ENCODE measurements at places on chromosomes 7 and 10.

DNA sequence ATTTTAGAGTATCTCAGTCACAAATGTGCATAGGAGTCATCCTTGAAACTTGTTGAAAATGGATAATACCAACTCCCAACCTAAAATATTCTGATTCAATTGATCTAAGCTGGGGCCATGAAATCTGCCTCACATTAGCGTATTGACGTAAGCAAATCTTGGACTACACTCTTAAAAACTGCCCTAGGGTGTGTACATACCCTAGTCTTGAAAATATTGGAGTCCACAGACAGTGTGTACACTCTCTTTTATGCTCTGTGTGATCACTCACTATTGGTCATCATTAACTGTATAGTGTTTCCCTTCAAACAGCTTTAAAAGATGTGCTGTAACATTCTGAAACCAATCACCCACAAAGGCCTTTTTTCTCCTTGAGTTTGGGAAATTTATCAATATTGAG, 102.9 kb upstream of the FERD3L start:
- no peak for DNase-seq

- DNase-seq = no peak
Observed at GRCh38 chr10:36802490-36803153, 322.8 kb upstream of the ANKRD30A start.

GRCh38 chr7:30428246-30429155, 50.1 kb downstream of the NOD1 start:
- no peak for DNase-seq

DNA sequence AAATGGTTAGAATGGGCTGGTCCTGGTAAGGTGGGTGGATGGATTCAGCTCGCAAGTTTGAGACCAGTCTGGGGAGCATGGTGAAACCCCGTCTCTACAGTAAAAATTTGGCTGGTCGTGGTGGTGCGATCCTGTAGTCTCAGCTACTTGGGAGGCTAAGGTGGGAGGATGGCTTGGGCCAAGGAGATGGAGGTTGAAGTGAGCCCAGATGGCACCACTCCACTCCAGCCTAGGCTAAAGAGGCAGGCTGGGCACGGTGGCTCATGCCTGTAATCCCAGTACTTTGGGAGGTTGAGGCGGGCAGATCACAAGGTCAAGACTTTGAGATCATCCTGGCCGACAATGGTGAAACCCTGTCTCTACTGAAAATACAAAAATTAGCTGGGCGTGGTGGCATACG, 15.3 kb downstream of the IFT22 start:
- no peak for DNase-seq

DNA sequence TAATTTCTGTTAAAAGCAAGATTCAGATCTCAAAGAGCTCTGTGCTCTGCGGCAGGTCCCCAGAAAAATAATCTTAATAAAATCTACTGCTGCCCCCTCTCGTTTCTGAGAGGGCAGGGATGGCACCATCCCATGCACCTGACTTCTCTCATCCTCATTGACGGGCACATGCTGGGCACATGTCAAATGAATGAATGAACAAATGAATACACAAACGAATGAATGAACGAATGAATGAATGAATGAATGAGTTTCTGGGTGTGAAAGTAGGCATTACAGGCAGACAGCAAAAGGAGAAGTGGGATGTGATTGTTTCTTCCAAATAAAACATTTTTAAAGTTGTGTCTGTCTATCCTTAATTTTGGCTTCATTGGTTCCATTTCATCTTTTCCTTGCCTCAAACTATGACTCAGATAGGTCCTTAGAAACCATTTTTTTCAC, 398.1 kb upstream of the PRKCQ start:
- no peak for DNase-seq

DNA sequence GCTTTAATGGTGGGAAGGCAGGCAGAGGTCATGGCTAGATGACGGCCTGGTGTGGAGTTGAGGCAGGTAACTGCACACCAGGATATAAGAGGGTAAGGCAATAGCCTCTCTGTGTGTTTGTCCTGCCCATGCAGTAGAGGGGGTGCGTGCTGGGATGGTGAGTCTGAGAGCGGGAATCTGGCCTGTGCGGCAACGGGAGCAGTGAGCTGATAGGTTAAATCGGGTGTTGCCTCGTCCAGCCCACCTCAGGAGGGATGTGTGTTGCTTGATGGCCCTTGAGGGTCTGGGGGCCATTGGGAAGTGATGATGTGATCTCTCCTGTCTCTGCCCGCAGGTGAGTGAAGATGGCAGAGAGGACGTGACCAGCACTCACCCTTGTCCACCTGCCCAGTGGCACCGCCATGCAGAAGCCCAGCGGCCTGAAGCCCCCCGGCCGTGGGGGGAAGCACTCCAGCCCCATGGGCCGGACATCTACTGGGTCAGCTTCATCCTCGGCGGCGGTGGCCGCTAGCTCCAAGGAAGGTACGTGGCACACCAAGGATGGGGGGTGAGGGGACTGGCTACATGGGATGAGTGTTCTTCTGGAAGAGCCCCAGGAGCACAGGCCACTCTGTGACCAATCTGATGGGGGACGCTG, 28.1 kb downstream of the CLIP2 start:
- DNase-seq = no peak

GRCh38 chr10:74987339-74988053, 124.0 kb upstream of the SAMD8 start:
- no peak for DNase-seq

- no peak for DNase-seq
Observed at GRCh38 chr7:151862606-151863381, 14.1 kb downstream of the PRKAG2 start.

DNA sequence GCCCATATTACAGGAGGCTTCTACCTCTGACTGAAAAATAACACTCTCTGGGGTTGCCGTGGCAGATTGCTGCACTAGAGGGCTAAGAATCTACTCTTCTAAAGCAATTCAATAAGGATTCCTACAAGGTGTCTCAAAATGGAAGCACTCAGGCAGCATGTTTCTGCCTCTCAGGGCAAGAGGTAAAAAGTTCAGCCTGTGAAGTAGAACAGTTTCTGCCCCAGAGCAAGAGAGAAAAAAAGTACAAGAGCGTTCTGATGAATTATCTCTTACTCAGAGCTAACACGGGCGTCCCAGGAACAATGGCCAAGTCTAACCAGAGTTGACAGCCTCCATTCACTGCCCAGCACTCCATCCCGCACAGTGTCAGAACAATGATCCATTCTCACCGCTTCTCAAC, 71.3 kb upstream of the TES start:
- DNase-seq = no peak

DNA sequence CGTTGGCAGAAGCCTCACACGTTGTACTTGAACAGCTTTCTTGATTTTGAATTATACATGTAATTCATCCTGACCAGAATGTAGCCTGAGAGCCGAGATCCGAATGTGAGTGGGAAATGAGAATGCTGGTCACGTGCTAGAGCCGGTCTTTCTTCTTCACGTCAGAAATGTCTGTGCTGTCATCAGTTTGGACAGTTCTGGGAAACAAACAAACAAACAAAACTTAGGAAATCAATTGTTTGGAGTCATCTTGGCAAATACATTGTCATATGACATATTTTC, 729.8 kb downstream of the LRMDA start:
- DNase-seq = no peak

DNA sequence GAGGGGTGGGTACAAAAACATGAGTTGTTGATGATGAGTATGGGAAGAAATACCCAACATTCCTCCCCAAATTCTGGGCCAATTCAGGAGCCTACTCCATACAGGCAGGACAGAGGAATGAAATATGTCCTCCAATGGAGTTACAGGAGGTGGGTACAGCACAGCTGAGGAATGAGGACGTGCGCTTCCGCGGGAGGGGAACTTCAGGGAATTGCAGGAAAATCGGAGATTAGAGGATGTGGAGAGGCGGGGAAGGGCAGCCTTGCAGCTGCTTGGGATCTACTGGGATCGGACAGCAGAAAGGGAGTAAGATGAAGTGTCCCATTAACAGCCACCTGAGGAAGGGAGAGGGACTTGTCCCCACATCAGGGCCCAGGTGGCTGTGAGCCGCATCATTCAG, 50.2 kb downstream of the PDIA4 start:
- no peak for DNase-seq

GRCh38 chr7:121081327-121081936, 92.9 kb downstream of the CPED1 start:
- DNase-seq = no peak

DNA sequence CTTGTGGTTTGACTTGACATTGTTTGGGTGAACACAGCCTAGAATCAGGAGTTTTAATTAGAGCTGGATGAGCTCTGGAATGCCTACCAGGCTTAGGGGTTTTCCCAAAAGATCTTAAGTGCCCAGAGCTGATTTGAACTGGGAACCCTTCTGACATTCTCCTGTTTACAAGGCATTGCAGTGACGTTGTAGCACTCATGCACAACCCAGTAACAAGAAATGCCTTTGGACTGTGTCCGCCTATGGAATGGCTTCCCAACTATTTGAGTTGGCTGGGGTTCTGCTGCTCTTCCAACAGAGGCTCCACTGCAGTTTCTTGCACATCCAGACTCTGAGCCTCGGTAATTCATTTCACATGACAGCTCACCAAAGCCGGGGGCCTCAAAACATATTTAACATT, 76.7 kb upstream of the MKX start:
- DNase-seq = no peak

DNA sequence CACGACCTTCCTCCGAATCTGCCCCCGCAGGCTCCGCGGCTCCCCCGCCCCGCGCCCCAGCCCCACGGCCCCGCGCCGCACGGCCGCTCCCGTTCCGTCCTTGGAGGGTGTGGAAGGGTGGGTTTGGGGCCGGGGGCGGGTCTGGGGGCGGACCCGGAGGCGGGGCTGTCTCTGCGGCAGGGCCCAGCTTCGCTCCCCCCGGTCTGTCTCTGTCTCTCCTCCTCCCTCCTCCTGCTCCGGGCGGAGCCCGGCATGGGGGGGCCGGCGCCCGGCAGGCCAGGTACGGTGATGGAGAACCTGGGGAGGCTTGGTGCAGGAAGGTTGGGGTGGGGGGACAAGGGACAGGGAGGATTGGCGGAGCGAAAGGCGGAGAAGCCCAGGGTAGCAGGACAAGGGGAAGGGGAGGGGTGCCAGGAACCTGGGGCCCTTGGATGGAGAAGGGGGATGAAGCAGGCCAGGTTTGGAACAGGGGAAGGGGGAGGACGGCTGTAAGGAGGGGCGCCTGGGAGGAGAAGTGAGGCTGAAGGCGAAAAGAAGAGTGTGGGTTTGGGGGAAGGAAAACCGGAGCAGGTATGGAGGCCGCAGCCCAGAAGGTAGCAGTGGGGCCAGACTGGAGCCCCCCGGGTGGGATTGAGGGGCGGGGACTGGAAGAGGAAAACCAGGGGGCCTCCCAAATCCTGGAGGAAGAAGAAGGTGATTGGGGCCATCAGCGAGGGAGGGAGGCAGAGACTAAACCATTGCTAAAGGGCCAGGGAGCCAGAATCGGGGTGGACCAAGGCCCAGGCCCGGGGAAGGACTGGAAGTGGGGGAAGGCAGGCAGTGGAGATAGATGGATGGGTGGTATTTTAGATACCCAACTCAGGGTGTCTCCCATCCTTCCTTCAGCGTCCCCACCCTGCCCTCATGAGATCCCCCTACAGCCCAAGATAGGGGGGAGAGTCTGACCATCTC, at the start of gene NYAP1:
NYAP1 (plus strand) TSS at position 206 of the 951 bp plus-strand sequence. CDS start 1,385 bp downstream, outside the sequence.
- DNase-seq = no peak

GRCh38 chr10:97123765-97124164, 62.0 kb downstream of the SLIT1 start:
- DNase-seq = no peak

GRCh38 chr7:23472046-23472445, 1.8 kb upstream of the IGF2BP3 start:
- DNase-seq = no peak

GRCh38 chr10:79105150-79105739, 36.5 kb downstream of the ZMIZ1 start:
- no peak for DNase-seq

DNA sequence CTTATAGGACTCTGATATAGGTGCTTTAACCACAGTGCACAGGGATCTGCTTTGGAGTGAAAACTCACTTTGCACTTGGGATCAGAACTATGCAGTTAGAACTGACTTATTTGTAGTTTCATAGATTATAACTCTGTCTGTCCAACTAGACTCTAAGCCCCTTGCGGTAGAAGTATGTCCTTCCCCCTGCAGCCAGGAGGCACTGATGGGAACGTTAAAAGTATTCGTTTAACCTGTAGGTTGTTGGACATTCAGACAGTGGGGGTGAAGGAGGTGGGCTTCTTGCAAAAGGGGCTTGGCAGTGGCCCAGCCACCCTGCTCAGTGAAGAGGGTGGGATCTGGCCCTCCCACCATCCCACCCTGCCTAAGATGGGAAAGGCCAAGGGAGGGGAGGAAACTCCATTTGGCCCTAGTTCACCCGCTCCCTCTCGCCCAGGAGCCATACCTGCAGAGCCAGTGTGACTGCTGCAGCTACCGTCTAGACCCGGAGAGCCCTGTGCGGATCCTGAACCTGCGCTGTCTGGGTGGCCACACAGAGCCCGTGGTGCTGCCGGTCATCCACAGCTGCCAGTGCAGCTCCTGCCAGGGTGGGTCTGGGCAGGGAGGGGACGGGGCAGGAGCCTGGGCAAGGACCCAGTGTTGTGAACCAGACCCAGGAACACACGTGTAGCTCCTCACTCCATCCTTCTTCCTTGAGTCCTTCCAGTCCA, 5.7 kb upstream of the ZNF862 start:
- DNase-seq = no peak

GRCh38 chr7:128962899-128963298, 25.2 kb downstream of the IRF5 start:
- no peak for DNase-seq

All from ecto neural progenitor cell (in vitro differentiated cells).